ENCODE measurements at places on chromosomes 7 and 10. TPM values are rescaled to one million over a fixed set of nuclear protein-coding genes. Genes with fewer than 3 reads are reported as not detected.

PNLIPRP1 gene
- polyA plus RNA-seq: not detected

- DNase-seq: no peak
Observed at GRCh38 chr7:80870813-80871212, 48.0 kb downstream of the SEMA3C start.

AKR1C2 gene
- polyA plus RNA-seq: 40.3 TPM

FIGNL1 gene
- 10.4 TPM for polyA plus RNA-seq

SPDYE6 gene
- polyA plus RNA-seq: not detected

DNA sequence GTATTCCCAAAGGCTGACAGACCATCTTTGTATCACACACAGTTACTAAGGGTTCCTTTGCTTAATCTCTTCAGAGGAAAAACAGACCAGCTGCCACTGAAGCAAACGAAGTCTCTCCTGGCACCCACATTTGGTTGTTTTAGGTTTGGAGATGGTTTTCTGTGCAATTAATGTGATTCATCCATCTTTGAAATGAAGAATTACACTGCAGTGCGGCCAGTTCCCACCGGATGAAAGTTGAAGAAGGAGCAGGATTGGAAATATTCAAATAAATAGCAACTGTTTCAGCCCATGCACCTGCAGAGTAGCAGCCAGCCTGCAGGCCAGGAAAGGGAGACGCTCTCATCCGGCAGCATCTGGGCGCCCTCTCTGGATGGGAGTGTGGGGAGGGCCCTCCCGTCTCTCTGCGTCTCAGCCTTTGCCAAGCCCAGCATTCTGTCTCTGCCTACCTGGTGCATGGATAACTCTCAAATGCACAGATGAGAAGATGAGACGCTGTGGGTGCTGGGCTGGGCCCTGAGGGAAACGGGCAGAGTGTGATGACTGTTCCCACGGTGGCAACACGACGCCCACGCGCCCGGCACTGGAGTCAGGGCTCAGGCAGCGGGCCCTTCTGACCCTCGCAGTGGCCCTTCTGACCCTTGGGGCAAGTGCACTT lies 214.0 kb downstream of the PTPRN2 start:
- no peak for DNase-seq

- DNase-seq: peak; percentile 35
Observed at GRCh38 chr7:34991938-34992840, 45.1 kb downstream of the DPY19L1 start.

ZKSCAN1 gene
- 15.2 TPM for polyA plus RNA-seq

GRCh38 chr7:107208563-107208962 lies 39.8 kb downstream of the HBP1 start:
- no peak for DNase-seq

GPR15LG gene
- polyA plus RNA-seq: not detected

DNA sequence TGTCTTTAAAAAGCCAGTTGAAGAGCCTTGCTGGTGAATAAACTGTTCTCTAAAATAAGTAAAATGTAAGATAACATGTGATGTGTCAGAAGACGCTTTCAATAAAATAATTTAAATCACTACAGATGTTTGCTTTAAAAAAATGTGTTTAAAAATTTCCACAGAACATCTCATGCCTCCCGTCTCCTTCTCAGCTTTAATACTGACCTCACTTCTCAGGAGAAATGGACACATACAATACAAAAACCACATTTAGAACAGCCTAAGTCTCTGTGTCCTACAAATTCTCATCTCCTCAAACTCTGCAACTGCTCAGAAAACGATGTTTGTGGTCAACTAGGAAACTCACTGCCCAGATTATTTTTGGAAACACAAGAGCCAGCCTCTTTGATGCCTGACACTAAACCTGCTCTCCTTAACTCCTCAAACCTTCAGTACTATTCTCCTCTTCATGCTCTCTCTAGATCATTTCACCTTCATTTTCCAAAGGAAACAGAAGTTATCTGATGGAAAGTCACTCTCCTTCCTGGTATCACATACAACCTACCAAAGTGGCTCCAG lies 120.3 kb downstream of the ZNF438 start:
- DNase-seq: no peak

AP1S1 gene
- 232 TPM for polyA plus RNA-seq

SPDYE8 gene
- not detected for polyA plus RNA-seq

- DNase-seq: no peak
Observed at GRCh38 chr10:130750441-130750840, 561.1 kb downstream of the TCERG1L start.

DNA sequence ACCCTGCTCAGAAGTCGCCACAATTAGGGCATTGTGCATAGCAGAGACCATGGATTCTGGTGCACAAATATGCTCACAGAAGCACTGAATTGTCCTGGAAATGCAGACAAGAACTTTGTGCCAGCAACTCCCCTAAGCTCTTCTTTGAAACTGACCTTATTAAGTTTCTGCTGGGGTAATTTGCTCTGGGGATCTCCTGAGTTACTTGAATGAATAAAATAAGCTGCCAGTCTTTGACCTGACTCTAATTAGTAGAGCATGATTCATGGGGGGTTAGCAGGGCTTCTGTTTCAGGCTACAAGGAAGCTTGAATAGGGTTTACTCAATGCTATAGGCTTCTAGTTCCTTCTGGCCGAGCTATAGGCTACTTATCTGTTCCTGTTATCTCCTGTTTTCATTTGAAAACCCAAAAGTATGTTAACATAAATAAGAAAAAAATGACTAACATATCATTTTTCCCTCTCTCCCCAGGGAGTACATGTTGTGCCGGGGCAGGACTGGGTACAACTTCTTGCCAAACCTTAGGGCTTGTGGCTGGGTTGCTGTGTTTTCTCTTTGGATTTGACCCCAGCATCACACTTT lies 169.0 kb upstream of the TMEM229A start:
- DNase-seq: peak; percentile 2

HSPA12A gene
- polyA plus RNA-seq: 5.9 TPM

DNA sequence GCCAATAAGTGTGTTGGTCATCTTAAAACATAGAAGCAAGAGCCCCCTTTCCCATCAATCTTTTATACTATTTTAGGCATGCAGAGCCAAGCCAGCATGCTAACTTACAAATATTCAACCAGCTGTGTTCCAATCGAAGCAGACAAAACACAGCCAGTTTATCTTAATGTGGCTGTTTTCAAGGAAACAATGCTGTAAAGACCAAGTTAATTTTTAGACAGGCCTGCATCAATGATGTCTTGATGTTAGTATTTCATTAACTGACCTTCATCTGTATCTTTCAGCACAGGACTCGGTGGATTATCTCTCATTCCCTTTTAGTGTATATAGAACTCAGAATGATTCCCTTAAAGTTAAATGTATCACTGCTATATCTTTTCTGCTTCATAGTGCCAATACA lies 262.0 kb upstream of the ZWINT start:
- DNase-seq: no peak

HECTD2 gene
- polyA plus RNA-seq: 1.7 TPM

DNA sequence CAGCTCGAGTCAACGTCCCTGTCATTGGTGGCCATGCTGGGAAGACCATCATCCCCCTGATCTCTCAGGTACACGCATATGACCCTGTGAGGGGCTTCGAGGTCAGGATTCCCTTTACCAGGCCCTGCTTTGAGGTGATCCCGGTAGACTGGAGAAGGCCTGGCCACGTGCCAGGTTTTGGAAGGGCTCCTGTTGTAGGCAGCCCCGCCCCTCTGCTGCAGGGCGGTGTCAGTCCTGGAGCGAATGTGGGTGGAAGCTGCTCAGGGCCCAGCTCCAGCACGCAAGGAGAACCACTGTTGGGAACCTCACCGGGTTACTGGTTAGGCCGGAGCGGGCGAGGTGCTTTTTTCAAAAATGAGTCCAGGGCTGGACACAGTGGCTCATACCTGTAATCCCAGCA lies 15.6 kb downstream of the MDH2 start:
- peak; percentile 32 for DNase-seq

DNA sequence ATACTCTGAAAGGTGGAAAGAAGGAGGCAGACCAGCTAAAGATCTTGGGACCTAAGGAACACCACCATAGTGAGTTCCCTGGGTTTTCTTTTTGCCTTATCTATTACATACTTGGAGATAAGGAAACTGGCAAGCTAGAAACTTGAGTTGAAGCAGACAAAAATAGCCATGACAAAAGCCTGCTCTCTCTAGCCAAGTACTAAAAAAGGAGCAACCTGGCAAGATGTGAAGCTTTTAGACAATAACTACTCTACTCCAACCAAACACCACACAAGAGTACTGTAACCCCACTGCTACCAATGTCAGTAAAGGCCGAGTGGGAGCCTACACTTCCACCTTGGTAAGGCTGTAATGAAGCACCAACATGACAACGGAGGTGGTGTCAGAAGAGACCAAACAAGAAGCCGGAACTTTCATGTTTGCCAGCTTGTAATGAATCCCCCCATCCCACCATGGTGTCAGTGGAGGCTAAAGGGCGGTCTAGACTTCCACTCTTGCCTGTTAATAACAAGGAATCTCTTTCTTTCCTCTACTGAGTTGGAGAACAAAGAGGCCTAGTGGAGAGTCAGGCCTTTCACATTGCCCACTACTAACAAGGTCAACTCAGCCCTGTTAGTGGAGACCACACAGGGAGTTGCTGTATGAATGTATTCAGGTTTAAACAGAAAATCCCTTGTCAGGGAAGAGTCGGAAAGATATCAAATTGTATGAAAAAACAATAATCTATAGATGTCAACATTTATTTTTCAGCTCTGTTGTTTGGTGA lies 55.8 kb upstream of the DYNC1I1 start:
- DNase-seq: no peak

GRCh38 chr7:28643584-28644340 lies 231.4 kb downstream of the CREB5 start:
- DNase-seq: no peak

AQP1 gene
- polyA plus RNA-seq: 0.05 TPM

DNA sequence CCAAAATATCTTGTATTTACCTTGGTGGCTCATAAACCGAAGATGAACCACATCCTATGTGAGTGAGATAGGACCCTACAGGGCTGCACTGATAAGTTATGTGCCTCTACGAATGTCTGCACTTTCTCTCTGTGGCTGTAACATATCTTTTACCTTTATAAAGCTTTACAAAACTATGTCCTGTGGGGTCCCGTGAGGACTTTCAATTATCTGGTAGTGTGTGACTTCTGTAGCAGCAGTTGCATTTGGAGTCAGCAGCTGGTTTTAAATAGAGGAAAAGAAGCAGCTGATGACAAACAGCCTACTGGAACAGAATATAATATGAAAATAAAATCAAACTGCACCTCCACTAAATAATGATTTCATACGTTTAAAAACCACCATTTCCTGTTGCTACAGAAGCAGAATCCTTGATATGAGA lies 222.4 kb upstream of the GNAI1 start:
- no peak for DNase-seq

- DNase-seq: no peak
Observed at GRCh38 chr7:65967361-65968155, 14.5 kb downstream of the GUSB start.

PNLIPRP3 gene
- 39.7 TPM for polyA plus RNA-seq

DNA sequence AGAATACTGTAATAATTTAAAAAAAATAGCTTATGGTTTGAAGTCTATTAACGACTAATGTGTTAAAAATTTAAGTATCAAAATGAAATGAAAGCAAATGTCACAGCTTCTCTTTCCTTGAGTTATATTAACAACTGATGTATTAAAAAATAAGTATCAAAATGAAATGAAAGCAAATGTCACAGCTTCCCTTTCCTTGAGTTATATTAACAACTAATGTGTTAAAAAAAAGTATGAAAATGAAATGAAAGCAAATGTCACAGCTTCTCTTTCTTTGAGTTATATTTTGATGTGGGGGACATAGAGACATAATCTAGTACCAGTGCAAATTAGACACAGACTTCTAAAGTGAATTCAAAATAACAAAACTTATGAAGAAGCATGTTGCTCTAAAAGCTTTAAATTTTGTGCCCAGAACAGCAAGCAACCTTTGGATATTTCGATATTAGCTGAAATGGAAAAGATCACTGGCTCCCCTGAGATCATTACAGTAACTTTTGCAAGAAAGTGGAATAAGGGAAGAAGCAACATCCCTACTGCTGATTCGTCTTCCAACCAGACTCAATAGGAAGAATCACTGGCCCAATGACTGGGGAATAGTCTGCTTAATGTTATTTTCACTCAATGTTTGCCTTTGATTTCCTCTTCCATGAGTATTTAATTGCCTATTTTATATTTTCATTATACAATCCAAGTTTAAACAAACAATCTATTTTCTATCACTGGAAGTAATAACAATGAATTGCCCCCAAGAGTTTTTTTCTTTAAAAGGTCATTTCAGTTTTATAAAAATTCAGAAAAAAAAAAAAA lies 8.0 kb downstream of the SKAP2 start:
- peak; percentile 64 for DNase-seq

ZNF239 gene
- 1.3 TPM for polyA plus RNA-seq

GRCh38 chr10:131825960-131826650 lies 74.7 kb upstream of the PPP2R2D start:
- no peak for DNase-seq

RAB19 gene
- 0.44 TPM for polyA plus RNA-seq

KIAA1217 gene
- 12.3 TPM for polyA plus RNA-seq

DNA sequence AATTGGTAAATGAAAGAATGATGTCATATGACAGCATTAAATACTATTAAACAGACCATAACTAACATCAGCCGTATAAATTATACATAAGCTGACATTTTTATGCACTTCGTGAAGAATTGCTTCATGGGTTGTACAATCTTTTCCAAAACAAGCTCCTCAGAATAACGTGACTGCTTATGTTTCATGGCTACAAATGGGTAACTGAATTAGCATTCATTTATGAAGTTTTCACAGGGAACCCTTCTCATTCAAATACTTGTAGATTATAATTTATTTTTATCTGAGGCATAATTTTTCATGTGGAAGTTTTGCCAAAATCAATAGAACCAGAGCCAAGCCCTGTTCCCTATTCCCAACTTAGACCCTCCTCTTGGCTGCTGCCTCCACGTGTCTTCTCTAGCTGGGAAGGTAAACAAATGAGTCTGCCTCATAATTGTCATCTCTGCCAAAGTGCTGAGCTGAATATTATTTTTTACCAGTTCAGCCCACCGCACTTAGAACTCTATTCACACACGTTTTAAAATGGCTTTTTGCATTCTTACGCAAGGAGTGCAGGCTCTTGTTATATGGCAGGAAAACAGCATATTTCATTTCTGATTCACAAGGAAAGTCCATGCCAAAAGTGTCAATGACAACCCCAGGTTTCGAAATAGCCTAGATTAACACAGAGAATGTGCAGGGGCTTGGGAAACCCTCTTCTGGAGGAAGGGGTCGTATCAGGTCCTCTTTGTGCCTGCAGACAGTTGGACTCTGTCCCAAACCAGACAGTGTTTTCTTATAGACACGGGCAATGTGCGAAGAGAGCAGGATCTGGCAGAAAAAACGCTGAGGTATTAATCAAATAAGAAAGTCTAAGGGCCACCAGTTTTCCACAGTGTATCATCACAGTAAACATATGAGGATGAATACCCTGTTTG lies 370.7 kb upstream of the MGMT start:
- DNase-seq: no peak

DNA sequence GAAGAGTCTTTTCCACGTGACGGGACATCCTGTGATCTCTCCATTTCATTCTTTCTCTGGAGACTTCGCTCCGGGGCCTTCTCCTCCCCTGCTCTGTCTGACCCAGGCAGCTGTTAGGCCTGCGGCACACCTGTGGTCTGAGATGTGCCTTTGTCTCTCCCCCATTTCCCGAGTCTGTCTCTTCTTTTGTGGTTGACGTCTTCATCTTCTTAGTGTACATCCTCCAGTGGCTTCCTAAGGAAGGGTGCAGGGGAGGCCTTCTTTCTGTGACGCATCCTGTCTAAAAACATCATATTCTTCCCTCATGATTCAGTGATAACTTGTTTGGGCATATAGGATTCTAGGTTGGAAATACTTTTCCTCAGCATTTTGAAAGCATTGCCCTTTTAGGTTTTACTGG lies 17.2 kb upstream of the ATP6V0E2 start:
- DNase-seq: no peak

UBE2D4 gene
- 8.7 TPM for polyA plus RNA-seq

Measured in mammary epithelial cell (primary cell).